Left ventricle myocardium inferior (tissue), 1 donor: ENCODE measurements at places on chromosomes 5 and 9.
A peak's percentile ranks its signal among the peaks of the same experiment; 100 is the strongest.

GRCh38 chr5:37839407-37840052 lies at the start of gene GDNF:
GDNF (minus strand) TSS chr5:37840041; CDS start chr5:37834796, 5,245 bp downstream.
- DNase-seq: peak; percentile 49

DNA sequence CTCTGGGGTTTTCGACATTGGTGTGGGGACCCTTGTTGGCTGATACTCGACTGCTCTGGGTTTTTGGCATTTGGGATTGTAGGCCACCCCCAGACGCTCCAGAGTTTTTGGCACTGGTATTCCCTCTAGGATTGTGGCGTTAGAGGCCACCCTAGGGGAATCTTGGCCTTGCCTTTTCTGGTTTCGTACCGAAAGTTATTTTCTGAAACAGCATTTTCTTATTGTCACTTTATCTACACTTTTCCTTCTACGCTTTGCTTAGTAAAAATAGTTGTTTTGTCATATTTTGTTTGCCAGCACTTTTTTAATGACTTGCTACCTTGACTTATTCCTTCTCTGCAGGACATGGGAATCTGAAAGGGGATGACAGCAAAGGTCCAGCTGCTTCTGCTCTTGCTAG lies 25.1 kb upstream of the CLPTM1L start:
- no peak for DNase-seq

GRCh38 chr5:118144540-118144939 lies 843.8 kb downstream of the DTWD2 start:
- DNase-seq: no peak

DNA sequence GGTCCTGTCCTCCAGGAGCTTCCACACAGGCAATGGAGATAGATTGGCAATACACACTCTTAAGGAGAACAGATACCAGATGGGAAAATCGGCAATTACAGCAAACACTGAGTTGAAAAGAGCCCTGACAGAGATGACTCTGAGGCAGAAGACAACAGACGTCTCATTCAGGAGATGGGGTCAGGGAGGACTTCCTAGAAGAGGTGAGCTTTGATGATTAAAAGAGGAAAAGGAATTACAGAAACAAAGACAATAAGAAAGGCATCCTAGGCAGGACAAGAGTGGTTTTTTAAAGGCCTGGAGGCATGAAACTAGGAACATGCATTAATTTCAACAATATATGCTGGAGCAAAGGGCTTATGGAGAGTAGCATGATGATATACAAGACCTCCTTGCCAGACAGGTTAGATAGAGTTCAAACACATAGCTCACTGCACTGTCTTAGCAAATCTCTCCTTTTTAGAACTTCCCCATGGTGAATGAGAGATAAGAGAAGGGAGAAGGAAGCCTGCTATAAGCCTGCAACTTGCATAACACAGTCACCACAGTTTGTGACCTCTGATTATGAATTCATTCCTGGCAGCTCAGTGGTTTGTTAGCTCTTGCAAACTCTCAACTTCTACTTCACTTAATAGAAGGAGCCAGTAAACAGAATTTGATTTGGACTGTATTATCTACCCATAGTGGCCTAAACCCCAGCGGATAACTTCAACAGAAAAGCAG lies 48.5 kb downstream of the SIL1 start:
- no peak for DNase-seq

DNA sequence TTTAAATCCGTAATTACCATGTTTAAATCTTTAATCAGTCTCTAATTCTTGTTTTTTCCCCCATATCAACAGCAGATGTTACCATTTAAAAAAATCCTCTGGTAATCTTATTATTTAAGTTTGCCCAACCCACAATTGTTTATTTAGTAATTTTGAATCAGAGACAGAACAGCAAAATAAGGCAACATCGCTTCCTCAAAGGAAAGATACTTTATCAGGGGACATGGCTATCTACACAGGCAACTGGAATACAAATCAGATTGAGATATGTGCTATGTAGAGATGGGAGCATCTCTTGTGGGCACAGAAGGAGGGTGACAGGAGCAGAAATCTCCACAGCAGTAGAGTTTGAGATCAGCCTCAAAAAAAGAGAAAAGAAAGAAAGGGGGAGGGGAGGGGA lies 674.4 kb downstream of the SEMA5A start:
- DNase-seq: no peak

GRCh38 chr5:50439221-50439620 lies 1.9 kb downstream of the EMB start:
- no peak for DNase-seq

DNA sequence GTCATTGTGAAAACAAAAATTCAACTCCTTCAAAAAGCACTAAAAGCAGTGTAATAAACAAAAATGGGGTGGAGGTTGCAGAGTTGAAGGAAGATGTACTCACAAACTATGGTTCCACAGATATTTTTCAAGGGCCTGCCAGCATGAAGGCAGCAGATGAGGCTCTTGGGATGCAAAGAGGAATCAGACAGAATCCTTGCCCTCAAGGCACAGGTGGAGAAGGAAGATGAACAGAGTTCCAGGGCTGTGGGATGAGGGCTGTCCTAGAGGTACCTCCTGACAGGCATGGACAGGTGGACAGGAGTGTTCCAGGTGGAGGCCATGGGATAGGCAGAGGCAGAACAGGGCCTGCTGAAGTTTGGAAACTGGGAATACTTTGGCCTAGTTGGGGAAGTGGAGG lies 140.5 kb upstream of the ANKH start:
- no peak for DNase-seq

DNA sequence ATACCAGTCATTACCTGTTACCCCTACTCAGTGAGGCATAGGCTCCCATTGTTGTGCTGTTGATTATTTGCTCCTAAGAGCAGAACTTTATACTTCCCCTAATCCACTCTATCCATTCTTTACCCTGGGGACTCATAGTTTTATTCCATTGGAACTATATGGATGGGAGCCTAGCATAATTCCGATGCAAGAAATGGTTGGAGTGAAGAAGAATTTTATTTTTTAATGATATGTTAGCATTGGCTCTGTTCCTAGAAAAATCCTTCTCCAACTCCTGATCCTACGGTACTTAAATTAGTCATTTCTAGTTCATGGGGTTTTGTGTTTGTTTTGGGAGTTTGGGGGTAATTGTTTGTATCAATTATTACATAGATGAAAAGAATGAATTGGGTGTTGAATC lies 191.5 kb downstream of the GOLPH3 start:
- DNase-seq: no peak

GRCh38 chr9:886886-887285 lies 45.4 kb downstream of the DMRT1 start:
- DNase-seq: no peak

- peak; percentile 66 for DNase-seq
Observed at GRCh38 chr5:73215891-73216610, 43.1 kb downstream of the TMEM174 start.

- no peak for DNase-seq
Observed at GRCh38 chr9:22117511-22118384, 108.6 kb upstream of the CDKN2B start.

GRCh38 chr9:137475666-137476065 lies 16.5 kb upstream of the NSMF start:
- no peak for DNase-seq

DNA sequence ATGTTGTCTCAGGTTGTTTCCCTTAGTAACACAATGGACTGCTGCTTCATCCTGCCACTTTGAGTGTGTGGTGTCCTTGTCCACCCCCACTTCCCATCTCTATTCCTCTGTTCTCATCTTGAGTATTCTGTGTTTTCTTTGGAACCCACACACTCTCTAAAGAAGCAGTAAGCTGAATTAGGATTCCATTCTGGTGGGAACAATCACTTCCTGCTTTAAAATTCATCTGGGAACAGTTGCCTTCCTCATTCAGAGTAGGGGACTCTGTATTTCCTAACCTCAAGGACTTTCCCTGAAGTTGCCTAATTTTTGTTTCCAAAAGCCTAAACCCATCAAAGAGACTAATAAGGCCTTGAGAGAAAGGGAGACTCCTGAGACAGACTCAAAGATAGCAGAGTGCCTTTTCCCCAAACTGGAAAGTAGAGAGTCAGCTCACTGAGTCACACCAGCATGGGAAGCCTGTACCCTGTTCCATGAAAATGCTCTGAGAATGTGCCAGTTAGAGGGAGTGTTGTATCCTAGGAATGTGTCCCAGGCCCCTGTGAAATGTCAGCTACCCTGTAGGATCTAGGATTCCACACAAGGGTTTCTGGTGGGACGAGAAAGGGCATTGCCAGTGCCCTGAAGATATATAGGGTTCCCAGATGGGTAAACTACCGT lies 63.6 kb downstream of the CCDC192 start:
- no peak for DNase-seq

DNA sequence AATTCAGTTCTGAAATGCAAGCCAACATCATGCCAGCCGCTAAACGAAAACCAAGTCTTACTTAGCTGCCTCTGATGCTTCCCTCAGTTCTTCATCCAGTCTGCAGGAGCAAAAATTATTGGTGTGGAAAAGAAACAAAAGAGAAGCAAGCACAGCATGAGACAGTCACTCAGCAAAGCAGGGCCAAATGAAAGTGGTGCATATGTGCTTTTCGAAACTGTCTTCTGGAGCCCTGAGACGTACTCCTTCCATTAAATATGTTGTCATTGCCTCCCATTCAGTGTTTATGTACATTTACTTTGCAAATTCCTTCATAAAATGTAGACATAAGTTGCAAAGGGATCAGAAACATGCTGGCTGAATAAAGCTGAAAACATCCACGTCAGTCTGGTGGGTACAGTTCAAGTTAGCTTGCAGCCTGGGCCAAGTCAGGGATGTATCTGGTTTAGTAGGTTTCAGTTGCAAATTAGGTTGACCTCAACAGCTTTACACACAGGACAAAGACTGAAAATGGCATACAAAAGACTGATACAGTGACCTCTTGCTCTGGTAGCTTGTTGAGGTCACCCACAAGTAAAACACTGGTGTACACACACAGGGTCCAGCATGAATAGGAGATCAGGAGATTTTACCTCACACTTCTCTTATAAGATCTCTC lies 139.7 kb upstream of the PCA3 start:
- DNase-seq: no peak

- DNase-seq: no peak
Observed at GRCh38 chr9:129312251-129313122, 134.4 kb upstream of the IER5L start.

- DNase-seq: no peak
Observed at GRCh38 chr5:149018909-149019443, 43.9 kb downstream of the SH3TC2 start.

- no peak for DNase-seq
Observed at GRCh38 chr9:126451316-126451885, 124.8 kb downstream of the MVB12B start.

GRCh38 chr9:88748566-88749261 lies 213.7 kb downstream of the NXNL2 start:
- DNase-seq: peak; percentile 63

DNA sequence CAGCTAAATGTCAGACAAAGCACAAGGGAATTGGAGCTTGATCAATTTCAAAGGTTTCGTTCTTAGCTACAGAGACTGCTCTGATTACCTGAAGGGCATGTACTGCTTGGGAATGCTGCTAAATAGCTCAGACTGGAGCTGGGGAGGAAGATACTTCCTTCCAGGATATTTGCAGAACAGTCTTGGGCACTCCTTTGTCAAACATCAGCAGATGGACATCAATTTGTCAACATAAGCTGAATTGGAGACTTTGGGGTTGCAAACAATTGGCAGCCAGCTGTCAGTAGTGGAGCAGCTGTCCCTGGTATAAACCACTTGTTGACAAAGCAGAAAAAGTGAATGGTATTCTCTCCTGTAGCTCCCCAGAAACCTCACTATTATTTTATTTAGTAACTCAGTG lies 182.0 kb downstream of the CCDC192 start:
- DNase-seq: no peak

DNA sequence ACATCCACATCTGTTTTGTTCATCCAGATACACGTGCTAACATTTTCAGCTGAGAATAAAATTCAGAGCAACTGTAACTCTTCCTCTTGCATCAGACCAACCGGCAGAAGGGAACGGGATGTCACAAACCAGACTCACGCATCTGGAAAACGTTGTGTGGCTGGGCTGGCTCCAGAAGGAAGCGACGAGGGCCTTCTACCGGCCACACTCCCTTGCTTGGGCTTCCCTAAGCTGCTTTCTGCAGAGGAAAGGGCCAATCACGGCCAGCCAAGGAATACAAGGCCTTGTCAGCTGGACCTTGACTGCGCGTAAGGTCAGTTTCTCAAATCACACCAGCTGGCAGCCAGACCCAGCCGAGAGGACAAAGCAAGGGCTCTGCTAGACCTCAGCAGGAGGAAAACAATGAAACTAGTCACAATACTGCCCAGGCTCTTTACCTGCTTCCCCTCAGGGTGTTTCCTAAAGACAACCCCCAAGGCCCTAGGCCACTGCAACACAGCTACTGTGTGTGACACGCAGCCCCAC lies 106.1 kb downstream of the THBS4 start:
- peak; percentile 89 for DNase-seq

- DNase-seq: no peak
Observed at GRCh38 chr9:129336601-129337331, 158.7 kb upstream of the IER5L start.

DNA sequence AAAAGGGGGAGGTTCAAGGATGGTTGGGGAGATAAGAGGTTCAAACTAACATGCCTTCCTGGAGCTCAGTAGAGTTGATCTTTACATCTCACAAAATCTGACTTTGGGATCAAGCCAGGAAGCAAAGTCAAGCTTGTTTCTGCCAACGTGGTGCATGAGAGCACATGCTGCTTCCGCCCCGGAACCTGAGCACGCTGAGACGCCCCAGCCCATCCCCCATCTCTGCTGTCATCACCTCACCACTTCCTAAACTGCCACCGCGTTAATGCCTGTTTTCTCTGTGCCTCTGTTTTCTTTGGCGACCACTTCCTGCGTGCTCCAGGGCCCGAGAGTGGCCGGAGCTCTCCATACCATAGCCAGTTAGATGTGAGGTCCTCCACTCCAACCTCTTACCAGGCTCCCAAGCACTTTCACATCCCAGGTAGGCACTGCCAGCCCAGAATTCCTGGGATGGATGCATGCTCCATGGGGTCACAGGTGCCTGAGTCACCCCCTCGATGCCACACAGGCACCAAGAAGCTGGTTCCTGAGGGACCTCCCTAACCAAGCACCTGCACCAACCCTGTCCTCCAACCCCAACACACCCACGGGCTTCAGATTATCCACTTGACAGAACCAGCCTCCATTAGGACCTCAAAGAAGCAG lies 31.2 kb upstream of the AFAP1L1 start:
- DNase-seq: no peak

- no peak for DNase-seq
Observed at GRCh38 chr5:111901296-111901695, 144.3 kb upstream of the NREP start.

GRCh38 chr5:177429248-177430040 lies 3.0 kb downstream of the GRK6 start:
- peak; percentile 67 for DNase-seq

- DNase-seq: no peak
Observed at GRCh38 chr5:107476783-107477182, 194.0 kb downstream of the EFNA5 start.

- DNase-seq: no peak
Observed at GRCh38 chr5:134603059-134603458, 29.6 kb downstream of the SAR1B start.

DNA sequence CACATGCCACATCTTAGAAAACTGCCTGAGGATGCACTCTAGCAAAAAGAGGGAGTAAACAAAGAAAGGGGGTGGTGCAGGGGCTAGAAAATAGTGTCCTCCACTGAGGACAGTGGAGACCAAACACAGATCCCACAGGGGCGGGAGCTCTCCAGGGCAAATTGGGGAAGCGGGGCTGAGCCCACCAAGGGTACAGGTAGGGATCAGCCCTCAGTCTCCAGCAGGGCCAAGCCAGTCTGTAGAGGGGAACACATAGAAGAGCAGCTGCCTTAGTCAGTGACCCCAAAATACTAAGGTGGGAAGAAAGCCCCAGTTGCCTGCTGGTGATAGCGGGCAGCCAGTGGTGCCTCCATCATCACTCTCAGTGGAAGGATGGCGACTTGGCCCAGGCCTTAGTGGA lies 134.0 kb downstream of the ATPSCKMT start:
- no peak for DNase-seq

GRCh38 chr5:53963958-53964357 lies 346.4 kb downstream of the ARL15 start:
- no peak for DNase-seq
